ENCODE measurements at places on chromosomes 11 and 22.

- no peak for DNase-seq
Observed at GRCh38 chr11:120509346-120510053, 2.0 kb upstream of the GRIK4 start.

GRCh38 chr11:127362754-127363308 lies 362.3 kb upstream of the KIRREL3 start:
- no peak for DNase-seq

- DNase-seq: no peak
Observed at GRCh38 chr11:112156153-112156955, 7.5 kb downstream of the IL18 start.

DNA sequence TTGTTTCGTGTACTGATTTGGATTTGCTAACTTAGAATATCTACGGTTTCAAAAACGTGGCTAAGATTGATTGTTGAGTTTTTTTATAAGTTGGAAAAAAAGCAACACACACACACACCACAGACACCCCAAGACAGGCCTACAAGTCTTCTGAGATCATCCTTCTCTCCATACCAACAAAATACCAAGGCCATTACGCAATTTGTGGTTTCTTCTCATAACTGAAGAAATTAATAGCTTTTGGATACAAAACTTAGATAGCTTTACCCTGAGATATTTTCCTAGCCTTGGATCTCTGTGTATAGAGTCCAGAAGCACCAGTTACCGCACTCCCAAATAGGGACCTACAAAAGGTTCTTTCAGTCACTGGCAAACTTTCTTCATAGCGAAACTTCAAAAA lies 113.6 kb downstream of the SIK3 start:
- no peak for DNase-seq

DNA sequence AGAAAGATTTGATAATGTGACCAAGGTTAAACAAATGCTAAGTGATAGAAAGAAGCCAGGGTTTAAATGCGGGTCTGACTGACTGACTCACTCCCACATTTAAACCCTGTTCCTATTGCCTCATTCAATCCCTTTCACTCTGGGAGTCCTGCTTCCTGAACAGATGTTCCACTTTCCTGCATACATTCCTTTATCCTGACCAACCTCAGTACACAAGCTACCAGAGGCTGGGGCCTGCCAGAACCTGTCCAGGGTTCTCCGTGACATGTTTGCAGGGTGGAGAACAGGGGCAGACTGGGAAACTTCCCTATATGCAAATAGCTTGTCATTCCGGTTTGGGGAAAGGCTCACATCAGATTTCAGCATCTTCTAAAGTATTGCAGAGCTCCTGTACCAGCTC lies 3.0 kb upstream of the ANKK1 start:
- no peak for DNase-seq
